ENCODE measurements at places on chromosomes 11 and 22.

- DNase-seq, result no peak
These were observed 12.5 kb upstream of the MICALL1 start for GRCh38 chr22:37893583-37893983.

DNA sequence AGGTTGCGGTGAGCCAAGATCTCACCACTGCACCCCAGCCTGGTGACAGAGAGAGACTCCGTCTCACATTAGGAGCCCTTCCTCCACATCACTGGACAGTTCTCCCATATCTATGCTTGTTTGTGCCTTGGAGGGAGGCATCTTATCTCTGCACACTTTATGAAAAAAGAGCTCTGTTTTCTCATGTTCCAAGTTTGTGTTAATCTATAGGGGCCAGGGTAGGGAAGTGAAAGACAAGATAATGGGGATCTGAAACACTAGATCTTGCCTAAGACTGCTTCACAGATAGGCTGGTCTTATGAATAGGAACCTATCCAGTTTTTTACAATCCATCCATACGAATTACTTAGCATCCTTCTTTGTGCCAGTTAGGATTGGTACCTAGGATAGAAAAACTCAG, 17.1 kb downstream of the OR6Q1 start:
- DNase-seq, result no peak

GRCh38 chr11:2390725-2391151, 9.8 kb upstream of the TSSC4 start:
- no peak for DNase-seq

- DNase-seq, result no peak
These were observed 57.3 kb downstream of the PIK3C2A start for GRCh38 chr11:17150521-17150920.

- DNase-seq, result no peak
These were observed 4.1 kb upstream of the FAR1 start for GRCh38 chr11:13664351-13664750.

GRCh38 chr22:19515654-19516377, 8.4 kb downstream of the CLDN5 start:
- DNase-seq, result no peak

- no peak for DNase-seq
These were observed 103.7 kb downstream of the VPREB1 start for GRCh38 chr22:22348127-22348814.

DNA sequence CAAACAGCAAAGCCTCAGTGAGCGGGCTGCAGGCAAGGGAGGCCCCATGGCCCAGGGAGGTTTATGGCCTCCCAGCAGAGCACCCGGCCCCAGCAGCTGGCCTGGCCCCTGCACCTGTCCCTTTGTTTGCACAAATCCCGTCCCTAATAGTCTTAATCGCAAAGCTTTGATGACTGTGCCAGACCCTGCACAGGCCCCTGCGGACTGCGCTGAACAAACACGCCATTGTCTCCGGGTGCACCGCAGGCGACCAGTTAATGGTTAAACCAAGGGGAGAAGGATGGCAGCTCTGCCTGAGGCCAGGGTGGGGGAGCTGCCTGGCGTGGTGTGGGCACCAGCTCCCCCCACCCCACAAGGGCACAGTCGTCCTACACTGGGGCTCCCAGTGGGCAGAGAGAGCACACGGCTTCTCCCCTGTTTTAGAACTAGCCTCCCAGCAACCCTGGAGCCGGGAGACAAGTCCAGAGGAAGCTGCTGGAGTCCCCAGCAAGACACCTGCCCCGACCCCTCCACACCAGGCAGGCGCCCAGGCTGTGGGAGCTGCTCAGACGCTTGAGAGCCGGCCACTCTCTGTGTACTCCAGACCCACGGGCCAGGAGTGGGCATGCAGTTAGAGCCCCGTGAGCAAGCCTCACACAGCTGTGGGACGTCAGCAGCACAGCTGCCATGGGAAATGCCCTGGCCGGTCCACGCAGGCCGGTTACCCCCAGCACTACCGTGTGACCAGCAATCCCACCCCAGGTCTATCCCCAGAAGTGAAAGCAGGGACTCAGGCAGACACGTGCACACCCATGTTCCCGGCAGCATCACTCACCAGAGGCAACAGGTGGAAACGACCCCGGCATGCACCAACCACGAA, 39.7 kb upstream of the TH start:
- no peak for DNase-seq

DNA sequence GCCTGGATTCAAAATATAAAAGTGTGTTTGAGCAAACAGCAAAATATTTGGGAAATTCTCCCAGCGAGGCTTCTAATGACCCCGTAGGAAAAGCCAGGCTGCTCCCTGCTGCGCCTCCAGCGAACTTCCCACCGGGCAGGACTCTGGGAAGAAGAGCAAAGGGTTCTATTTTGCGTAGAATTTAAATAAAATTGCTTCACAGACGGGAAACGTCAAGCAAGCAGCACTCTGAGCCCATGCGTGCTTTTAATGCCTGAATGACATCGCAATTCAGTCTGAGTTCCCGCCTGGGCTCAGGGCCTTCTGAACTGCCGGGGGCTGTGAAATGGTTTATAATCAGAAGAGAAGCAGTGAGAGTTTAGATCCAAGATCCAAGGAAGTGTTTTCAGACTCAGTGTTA, 775.1 kb downstream of the BRD1 start:
- DNase-seq, result no peak

- no peak for DNase-seq
These were observed 212.5 kb downstream of the CTTN start for GRCh38 chr11:70610566-70611565.

- DNase-seq, result no peak
These were observed 522.6 kb downstream of the BUD13 start for GRCh38 chr11:116250155-116250554.

- DNase-seq, result no peak
These were observed 504.6 kb downstream of the BRD1 start for GRCh38 chr22:49322861-49323622.

DNA sequence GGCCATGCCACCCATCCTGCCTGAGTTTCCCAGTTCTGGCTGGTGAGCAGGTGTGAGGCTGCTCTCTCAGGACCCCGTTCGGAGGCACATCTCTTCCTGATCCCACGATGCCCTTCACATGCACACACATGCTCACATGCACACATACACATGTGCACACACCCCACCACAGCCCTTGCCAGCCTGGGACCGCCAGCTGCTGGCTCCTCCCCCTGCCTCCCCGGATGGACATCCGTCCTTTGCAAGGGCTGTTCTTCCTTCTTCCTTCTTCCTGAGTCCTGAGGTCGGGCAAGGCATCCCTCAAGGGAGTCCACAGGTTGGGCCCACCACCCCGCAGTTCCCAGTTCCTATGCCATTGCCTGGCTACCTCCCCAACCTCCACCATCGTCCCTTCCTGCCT, 10.5 kb upstream of the CDKN1C start:
- DNase-seq, result no peak

- DNase-seq, result no peak
These were observed 3.9 kb upstream of the MUC15 start for GRCh38 chr11:26575946-26576345.

GRCh38 chr11:111808834-111809233, 42.6 kb upstream of the PPP2R1B start:
- DNase-seq, result no peak

DNA sequence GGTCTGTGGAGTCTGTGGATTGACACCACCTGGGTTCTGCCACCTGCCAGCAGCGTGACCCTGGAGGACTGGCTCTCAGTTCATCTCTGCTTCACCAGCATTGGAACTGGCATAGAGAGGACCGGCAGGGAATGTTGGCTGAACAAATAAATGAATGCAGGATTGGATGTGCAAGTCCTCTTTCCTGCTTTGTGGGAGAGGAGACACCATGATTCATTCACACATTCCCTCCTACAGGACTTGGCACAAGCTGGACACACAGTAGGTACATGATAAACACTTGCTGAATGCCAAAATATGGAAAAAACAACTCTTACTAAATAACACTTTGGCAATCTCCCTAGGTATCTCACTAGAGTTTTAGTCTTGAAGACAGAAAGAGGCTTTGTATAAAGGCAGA, 116.6 kb upstream of the NARS2 start:
- DNase-seq, result no peak

DNA sequence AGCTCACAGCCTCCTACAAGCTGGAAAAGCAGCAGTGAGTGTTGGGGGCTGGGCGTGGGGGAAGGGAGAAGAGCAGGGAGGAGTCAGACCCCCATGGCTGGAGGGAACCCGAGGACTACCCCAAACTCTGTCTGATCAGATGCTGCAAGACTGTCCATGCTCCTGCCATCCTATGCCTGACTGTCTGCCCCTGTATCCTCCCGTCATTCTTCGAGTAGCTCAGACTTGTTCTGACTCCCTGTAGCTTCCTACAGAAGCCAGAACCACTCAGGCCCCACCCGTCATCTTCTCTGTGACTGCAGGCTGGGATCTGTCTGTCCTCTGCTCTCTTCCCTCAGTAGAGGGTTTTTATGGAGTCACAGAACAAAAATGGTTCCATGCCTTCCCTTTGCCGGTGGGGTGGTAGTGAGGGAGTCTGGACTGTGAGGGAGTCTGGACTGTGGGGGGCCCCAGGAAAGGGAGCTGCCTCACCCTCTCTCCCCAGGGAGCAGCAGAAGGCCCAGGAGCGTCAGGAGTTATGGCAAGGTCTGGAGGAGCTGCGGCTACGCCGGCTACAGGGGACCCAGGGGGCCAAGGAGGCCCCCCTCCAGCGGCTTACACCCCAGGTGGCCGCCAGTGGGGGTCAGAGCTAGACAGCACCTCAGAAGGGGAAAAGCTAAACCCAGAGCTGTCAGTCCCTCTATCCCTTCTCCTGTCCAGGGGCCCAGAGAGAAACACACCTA, 2.3 kb downstream of the GPHA2 start:
- DNase-seq, result no peak

DNA sequence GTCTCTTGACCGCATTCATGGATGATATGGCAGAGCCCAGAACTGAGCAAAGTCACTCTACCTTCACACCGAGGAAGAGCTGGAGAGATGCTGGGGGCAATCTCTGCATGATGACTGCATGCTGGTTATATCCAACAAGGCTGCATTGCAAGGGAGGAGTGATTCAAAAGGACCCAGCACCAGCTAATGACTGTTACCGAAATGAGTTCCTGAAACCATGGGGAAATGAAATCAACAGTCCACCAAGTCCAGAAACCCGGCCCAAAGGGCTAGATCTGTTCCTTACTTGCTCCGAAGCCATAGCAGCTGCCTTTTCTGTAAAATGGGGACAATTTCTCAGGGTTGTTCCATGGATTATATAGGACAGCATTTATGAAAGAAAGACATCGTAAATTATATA, 1.2 kb upstream of the SMIM35 start:
- DNase-seq, result no peak

- DNase-seq, result no peak
These were observed 1317.2 kb downstream of the TBC1D22A start for GRCh38 chr22:48079505-48080290.

Data from CD4-positive, alpha-beta T cell treated with Interleukin-4 for 1 hour (primary cell).